ENCODE measurements at places on chromosomes 16 and 17.
A peak's percentile ranks its signal among the peaks of the same experiment; 100 is the strongest.

- DNase-seq: no peak
Measured at GRCh38 chr17:207775-208174, 26.3 kb upstream of the DOC2B start.

- DNase-seq: no peak
Measured at GRCh38 chr16:79996321-79996720, 395.8 kb upstream of the MAF start.

GRCh38 chr17:73595931-73596330 lies 48.3 kb downstream of the SDK2 start:
- no peak for DNase-seq

- DNase-seq: no peak
Measured at GRCh38 chr17:31834448-31834847, 24.6 kb downstream of the COPRS start.

GRCh38 chr16:81620796-81621195 lies 158.3 kb upstream of the PLCG2 start:
- no peak for DNase-seq

DNA sequence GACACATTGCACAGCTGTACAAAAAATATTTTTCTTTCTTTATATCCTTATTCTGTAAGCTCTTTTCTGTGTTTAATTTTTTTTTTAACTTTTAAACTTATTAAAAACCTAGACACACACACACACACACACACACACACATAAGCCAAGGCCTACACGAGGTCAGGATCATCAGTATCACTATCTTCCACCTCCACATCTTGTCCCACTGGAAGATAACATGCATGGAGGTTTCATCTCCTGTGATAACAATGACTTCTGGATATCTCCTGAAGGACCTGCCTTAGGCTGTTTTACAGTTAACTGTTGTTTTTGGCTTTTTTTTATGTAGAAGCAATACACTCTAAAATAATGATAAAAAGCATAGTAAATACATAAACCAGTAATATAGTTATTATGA lies 71.2 kb downstream of the TNRC6C start:
- no peak for DNase-seq

DNA sequence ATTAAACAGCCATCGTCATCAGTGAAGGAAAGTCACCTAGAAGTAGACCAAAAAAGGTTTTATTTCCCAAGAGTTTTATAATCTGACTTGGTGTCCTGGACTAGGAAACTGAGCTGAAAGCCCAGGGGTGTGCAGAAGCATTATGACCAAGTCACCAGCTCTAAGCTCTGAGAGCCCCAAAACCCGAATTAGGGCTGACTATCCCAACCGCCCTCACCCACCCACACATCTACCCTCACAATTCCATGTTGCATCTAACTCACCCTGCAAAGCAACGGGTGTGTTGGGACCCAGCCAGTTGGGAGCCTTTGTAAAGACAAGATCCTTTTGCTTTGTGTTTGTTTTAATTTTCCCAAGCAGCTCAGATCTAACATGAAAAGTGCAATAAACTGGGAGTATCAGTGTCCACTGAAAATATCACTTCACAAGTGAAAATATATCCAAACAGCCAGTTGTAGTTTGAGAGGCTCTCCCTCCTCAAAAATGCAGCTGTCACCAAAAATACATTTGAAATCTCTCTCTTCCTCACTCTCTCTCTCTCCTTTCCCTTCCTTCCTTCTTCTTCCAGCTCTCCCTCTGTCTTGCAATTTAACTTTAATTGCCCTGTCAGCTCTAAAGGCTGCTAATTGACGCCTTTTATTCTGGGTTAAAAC lies 16.2 kb upstream of the NOG start:
- DNase-seq: no peak

GRCh38 chr16:90009172-90009899 lies 9.9 kb downstream of the DBNDD1 start:
- DNase-seq: no peak

DNA sequence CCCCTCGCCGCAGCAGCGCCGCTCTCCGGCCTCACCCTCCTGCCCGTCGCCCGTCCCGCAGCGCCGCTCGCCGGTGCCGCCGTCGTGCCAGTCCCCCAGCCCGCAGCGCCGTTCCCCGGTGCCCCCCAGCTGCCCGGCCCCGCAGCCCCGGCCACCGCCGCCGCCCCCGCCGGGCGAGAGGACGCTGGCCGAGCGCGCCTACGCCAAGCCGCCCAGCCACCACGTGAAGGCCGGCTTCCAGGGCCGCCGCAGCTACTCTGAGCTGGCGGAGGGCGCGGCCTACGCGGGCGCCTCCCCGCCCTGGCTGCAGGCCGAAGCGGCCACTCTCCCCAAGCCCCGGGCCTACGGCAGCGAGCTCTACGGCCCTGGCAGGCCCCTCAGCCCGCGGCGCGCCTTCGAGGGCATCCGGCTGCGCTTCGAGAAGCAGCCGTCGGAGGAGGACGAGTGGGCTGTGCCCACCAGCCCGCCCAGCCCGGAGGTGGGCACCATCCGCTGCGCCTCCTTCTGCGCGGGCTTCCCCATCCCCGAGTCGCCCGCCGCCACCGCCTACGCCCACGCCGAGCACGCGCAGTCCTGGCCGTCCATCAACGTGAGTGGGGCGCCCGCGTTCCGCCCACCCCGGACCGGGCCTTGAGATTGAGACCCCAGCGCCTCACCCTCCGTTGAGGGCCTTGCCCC lies 15.0 kb downstream of the TBKBP1 start:
- DNase-seq: no peak

- no peak for DNase-seq
Measured at GRCh38 chr16:12815361-12815760, 11.7 kb upstream of the CPPED1 start.

- no peak for DNase-seq
Measured at GRCh38 chr16:65740711-65741110, 618.8 kb upstream of the CDH11 start.

DNA sequence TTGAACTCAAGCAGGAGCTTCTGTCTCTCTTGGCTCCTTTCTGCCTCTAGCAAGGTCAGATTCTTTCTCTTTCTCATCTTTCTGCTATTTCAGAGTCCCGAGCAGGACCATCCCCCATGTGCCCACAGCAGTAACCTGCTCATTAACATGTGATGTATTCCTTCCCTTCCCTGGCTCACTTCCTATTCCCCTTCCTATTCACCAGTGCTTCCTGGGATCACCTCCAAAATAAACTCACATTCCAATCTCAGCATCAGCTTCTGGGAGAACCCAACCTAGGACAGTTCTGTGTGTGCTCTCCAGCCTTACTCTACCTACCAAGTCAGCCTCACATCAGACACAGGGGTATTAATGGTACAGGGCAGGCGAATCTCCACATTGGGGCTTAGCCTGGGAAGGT lies 546.4 kb upstream of the SALL1 start:
- DNase-seq: no peak

DNA sequence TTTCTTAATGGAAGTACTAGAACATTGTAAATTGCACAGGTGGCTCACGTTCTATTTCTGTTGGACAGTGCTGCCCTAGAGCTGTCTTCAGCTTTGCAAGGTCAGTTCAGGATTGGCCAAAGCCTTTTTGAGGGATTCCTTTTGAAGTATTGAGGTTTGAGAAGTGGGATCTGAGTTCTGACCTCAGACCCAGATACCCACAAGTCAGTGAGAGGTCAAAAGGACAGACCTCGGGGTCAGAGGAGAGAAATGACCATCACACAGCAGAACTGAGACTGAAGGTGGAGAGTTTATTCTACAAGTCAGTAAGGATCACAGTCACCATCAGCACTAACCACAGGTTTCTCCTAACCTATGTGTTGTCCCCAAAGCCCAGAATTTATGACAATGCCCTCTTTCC lies 1.7 kb downstream of the ACSM5 start:
- DNase-seq: no peak

GRCh38 chr16:31357324-31358109 lies 2.5 kb downstream of the ITGAX start:
- peak; percentile 59 for DNase-seq

DNA sequence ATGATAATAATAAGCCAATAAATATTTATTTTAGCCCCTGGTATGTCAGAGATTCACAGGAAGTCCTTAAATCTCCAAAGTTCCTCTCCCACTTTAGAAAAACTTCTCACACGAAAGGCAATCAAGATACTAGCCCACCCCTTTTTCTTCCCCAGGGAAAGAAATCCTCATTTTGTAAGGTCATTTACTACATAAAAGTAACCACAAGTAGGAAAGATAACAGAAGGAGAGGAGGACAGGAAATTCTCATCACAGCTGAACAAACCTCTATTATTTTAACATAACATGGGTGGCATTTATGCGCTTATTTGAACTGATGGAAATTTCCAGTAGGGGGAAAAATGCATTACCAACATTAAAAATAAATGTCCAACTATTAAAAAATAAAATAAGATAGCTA lies 3.4 kb downstream of the FAM222B start:
- DNase-seq: no peak

DNA sequence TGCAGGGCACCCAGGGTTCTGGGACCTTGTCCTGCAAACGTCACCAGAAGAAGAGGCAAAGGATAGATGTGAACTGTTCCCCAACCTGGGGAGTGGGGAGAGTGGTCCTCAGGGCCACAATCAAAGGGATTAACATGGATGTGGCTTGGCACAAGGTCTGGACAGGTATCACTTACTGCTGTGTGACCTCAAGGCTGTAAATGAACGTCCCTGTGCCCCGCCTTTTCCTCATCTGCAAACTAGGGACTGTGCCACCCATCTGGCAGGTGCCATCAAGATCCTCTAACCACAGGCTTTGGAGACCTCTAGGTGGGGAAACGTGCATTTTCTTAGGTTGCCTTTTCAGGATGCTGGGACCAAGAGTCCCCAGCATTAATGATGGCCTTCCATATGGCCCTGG lies 25.1 kb downstream of the SLC5A10 start:
- no peak for DNase-seq

- peak; percentile 49 for DNase-seq
Measured at GRCh38 chr16:84656649-84657048, 8.3 kb downstream of the KLHL36 start.

GRCh38 chr17:3692346-3692745 lies 3.6 kb downstream of the P2RX5 start:
- DNase-seq: no peak

DNA sequence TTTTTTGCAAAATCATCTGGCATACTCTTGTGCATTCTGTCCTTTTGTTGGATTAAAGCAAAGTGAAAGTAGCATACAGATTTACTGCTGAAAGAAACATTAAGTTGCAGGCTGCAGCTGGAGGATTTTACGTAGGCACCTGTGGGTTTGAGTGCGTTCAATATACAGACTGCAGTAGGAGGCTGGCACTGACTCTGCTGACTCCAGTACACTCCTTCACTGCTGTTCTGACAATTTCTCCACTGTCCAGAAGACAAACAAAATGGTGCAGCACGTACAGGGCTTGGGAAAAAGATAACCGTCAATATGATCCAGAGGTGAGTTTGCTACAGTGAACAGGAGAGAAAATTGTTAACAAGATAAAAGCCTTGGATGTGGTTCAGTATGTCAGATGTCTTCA lies 73.3 kb downstream of the TANC2 start:
- no peak for DNase-seq

DNA sequence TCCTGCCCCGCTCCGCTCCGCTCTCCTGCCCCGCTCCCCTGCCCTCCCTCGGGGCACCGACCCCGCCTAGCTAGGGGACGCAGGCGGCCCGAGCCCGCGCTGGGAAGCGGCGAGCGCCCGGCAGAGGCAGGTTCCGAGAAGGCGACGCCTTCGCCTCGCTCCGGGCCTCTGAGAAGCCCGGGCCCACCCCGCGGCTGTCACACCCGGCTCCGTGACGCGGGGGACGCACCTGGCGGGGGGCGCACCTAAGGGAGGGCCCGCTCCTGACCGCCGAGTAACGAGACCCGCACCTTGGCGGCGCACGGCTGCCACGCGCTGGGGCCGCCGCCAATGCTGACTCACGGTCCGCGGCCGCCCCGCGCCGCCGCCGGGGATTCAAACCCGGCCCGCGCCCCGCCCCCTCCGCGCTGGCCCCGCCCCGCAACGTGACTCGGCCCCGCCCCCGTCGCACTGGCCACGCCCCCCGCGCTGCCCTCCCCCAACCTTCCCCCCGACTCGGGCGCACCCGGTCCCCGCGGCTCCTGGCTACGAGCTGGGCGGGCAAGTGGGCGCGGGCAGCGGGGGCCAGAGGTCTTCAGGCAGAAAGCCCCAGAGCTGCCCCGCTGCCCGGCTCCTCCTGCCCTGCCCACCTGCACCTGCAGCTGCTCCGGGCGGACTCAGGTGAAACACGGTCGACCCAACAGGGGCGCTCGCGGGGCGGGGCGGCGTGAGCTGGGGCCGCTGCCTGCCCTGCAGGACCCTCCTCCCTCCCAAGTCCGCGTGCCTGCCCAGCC lies 27.8 kb downstream of the GNPTG start:
- peak; percentile 56 for DNase-seq

GRCh38 chr17:70352834-70353233 lies 183.5 kb downstream of the KCNJ2 start:
- no peak for DNase-seq

Data from CD4-positive, CD25-positive, alpha-beta regulatory T cell (primary cell).